Right forelimb (tissue), 1 donor: ENCODE measurements at places on chromosomes 7 and 10.

DNA sequence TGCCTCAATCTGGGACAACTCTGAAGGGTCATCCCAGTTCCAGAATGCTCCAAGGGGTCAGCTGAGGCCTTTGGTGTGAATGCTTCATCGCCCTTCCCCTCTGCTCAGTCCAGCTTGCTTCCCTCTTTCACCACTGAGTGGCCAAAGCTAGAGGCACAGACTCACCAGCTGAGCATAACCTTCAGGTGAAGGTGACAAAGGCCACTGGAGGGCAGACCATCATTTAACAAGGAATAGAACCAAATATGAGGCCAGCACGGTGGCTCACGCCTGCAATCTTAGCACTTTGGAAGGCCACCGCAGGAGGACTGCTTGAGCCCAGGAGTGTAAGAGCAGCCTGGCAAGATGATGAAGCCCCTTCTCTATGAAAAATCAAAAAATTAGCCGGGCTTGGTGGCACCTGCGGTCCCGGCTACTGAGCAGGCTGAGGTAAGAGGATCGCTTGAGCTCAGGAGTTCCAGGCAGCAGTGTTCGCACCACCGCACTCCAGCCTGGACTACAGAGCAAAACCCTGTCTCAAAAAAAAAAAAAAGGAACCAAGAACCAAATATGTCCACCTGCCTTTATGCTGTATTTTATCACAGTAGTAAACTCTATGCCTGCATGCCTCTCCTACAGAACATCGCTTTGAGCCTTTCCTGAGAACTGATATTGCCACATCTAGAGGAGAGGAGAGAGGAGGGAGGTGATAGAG, 13.4 kb downstream of the PRKAG2 start:
- DNase-seq, result no peak

DNA sequence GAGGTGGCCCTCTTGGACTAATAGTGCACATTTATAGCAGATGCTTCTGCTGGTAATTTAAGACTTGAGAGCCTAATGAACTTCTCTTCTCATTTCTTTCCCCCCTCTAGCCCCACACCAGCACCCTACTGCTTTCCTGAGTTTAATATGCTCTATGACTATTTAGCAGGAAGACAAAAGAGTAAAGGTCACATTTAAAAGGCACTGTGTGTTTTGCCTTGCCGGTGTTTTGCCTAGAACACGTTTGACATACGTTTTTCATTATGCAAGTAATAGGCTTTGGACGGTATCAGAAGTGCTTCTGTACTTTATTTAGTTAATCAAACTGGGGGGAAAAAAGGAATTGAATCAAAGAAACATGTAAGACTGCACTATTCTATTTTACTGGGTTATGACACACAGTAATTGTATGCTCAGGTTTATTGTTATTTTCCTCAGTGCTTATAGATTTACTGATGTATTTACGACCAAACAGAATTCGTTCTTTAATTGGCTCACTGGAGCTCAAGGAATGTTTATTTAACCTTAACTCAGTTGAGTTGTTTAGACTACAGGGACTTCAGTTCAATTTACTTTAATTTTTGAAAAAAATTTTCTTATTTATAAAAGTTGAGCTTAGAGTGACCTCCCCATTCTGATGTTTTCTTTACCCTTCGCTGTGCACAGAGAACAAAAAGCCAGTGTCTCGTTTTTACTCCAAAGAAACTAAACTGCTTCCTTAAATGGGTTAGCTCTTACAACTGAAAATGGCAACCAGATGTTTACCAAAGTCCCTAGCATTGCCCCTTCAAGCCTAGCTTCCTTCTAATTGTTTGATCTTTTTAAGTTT, 35.4 kb downstream of the CPED1 start:
- DNase-seq, result no peak

- DNase-seq, result no peak
Observed at GRCh38 chr7:46173476-46174195, 252.6 kb upstream of the IGFBP3 start.

DNA sequence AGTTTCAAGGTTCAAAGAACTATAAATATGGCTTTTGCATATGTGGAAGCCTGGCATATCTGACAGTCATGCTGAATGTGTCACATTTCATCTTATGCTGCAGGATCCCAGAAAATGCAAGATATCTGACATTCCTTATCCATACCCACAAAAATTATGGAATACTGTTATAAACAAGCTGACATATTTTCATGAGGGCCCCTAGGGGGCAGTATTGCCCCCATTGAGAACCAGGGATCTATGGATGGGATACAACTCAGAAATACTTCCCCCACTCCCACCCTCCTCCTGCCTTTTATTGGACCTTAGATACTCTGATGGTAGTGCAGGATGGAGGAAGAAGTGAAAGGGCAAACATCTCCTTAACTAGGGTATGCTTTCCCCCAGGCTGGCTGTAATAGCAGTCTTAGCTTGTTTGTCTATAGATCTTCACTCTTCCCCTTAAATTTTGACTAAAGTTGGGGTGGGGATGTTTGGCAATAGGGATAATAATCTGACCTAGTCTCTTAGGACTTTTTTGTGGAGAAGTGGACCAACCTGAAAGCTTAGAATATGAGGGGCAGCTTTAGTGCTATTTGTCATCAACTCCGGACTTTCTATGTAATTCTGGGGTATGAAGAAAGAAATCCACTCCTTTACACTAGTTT, 3.5 kb upstream of the GNGT1 start:
- peak; percentile 55 for DNase-seq

DNA sequence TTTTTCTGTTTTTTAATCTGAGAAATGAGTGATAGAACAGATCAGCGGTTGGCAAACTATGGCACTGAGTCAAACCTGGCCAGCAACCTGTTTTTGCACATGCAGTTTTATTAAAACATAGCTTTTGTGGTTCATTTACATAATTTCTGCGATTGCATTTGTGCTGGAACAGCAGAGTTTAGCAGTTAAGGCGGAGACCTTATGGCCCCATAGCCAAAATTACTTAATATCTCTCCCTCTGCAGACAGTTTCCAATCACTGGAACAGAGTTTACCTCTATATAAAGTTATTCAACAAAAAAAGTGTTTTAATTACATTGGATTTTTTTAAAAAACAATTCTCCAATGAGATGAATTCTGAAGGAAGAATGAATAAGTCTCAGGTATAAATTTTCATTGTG, 212.1 kb downstream of the DGKB start:
- no peak for DNase-seq

- no peak for DNase-seq
Observed at GRCh38 chr7:116670409-116671015, 1.5 kb upstream of the MET start.

DNA sequence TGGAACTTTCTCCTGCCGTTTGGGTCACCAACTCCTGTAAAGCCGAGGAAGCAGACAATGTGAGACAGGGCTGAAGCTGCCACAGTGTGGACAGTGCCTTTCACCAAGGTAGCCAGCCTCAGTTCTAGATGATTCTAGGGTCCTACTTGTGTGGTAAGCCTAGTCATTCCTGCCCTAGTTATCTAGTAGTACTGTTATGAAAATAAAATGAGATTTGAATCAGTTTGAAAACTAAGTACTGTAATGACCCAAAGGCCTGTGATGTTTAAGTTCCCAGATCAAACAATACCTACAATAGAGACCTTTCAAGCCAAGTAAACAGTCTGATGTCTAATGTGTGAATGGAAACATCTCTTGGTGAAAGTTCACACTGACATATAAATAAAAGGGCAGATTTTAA, 37.1 kb downstream of the POLL start:
- no peak for DNase-seq

GRCh38 chr7:10429511-10429910, 544.2 kb upstream of the PHF14 start:
- DNase-seq, result no peak

GRCh38 chr10:3735175-3735574, 49.8 kb downstream of the KLF6 start:
- DNase-seq, result no peak

DNA sequence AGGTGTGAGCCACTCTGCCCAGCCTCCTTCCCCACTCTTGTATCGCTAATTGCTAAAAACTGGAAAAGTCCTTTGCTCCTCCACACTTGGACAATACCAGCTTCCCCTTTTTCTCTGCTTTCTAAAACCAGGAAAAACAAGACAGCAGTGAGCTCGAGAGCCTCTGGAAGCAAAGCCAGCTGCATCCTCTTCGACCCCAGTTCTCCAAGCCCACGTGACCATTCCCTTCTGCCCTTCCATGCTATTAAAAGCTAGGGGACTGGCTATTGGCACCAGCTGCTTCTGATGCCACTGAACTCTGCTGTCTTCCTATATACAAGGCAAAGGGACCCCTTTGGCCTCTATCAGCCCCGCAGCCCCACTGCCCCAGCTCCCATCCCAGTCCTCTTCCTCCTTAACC, 92.2 kb downstream of the SPDYE5 start:
- no peak for DNase-seq

DNA sequence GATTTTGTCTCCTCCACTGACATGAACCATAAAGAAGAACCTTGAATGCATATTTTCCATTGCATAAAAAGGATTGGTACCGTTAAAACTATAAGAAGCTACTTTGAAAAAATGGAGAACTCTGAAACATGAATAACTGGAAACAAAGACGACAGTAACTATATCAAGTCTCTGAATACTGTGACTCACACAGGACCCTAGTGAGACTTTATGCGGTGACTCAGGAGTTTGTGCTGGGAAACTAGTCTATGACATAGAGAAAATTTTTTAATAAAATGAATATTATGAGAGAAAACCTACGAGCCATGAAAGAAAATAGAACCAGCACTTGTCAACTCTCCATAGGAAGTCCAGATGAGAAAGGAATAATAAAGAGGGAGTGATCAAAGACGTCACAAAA, 339.9 kb upstream of the ADARB2 start:
- no peak for DNase-seq

GRCh38 chr10:55374917-55375316, 573.9 kb upstream of the PCDH15 start:
- no peak for DNase-seq

GRCh38 chr10:60315311-60315710, 74.4 kb downstream of the ANK3 start:
- no peak for DNase-seq

DNA sequence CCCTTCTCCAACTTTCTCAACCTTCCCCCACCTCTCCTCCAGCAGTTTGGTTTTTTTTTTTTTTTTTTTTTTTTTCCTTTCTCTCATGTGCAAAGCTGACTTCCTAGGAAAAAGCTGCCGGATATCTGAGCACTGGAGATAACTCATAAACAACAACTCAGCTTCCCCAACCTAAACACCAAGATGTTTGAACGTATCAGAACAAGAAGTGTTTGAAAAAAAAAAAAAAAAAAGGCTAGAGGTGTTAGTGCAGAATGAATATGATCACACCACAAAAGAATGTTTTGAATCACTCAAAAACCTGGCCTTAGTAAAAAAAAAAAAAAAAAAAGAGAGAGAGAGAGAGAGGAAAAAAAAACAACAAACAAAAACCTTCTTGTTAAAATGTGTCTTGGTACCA, 11.2 kb downstream of the GATA3 start:
- no peak for DNase-seq

- no peak for DNase-seq
Observed at GRCh38 chr7:114622221-114622620, 207.6 kb downstream of the FOXP2 start.

DNA sequence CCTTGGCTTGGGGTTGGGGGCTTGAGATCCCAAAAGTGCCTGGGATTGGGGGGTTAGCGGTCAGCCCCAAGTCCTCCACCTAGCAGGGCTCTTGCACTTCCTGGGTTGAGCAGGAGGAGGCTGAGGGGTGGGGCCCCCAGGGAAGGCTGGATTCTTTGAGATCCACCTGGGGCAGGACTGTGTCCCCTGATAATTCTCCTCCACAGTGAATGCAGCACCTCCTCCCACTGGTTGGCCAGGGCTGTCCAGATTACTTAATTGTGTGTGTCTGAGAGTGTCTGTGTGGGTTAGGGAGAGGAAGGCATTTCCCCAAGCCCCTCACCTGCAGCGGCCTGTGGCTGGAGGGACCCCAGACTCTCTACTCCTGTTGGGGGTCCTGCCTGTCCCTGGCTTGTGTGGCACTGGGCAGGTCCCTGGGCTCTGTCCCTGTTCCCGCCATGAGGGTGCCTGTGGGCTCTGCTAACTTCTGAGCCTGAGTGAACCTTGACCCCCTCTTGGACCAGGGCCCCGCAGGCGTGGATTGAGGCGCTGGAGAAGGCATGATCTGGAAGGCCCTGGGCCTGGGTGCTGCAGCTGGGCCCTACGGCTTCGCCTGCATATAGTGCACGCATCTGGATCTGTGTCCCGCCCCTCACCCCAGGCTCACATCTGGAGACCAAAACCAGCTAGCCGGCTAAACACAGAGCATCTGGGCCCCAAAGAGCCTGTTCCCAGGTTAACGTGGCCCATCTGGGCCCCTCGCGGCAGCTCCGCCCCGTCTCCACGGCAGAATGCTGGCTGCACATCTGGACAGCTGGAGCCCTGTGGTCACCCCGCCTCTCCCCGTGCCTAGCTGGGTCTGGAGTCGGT, 10.4 kb downstream of the TMEM270 start:
- DNase-seq, result peak; percentile 76
